ENCODE measurements at places on chromosomes 5 and 9.

- DNase-seq, result no peak
Measured at GRCh38 chr9:124120272-124120671, 108.7 kb downstream of the LHX2 start.

- DNase-seq, result no peak
Measured at GRCh38 chr9:21016701-21017491, 14.5 kb downstream of the HACD4 start.

- no peak for DNase-seq
Measured at GRCh38 chr9:3490957-3491356, 34.8 kb downstream of the RFX3 start.

- no peak for DNase-seq
Measured at GRCh38 chr9:33065157-33066076, 11.1 kb downstream of the SMU1 start.

- no peak for DNase-seq
Measured at GRCh38 chr5:138875552-138875875, 379 bp upstream of the LRRTM2 start.

DNA sequence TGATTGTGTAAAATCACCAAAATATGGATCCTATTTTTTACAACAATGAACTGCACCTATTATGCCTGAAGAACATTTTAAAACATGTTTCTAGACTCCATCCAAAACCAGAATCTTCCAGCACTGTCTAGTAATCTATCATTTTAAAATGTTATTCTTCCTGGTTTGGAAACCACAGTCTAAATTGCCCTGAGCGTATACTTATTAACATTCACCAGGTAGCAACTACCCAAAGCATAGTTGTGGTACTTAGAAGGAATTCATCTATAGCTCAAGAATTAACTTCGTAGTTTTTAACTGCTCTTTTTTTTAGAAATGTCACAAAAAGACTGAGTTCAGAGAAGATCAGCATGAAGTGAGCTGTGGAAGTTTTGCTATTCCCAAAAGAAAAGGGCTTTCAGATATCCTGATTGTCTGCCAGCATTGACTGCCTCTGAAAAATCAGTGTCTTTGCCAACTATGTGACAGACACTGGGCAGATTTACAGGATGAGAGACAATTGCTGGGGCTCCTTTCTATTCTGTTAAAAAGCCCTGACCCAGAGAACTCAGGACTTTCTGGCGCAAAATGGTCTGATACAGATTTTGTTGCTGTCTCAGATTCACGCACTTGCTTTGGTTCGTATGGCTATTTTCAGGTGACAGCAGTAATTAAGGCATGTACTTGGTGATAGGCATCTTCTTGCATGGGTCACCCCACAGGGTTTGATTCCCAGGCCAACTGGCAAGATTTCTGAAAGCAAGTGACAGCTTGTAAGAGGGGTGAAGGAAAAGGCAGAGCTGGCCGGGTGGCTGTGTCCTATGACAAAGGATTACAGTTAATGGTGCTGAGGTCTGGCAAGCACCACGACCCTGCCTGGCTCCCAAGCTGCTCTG, 152.5 kb upstream of the RAI14 start:
- no peak for DNase-seq

- no peak for DNase-seq
Measured at GRCh38 chr5:171714851-171715250, 70.8 kb upstream of the SMIM23 start.

GRCh38 chr5:78925129-78925876, 59.8 kb downstream of the ARSB start:
- no peak for DNase-seq

GRCh38 chr9:93869863-93870262, 85.3 kb downstream of the BARX1 start:
- DNase-seq, result no peak

GRCh38 chr5:83991566-83992224, 271.0 kb upstream of the HAPLN1 start:
- DNase-seq, result no peak

DNA sequence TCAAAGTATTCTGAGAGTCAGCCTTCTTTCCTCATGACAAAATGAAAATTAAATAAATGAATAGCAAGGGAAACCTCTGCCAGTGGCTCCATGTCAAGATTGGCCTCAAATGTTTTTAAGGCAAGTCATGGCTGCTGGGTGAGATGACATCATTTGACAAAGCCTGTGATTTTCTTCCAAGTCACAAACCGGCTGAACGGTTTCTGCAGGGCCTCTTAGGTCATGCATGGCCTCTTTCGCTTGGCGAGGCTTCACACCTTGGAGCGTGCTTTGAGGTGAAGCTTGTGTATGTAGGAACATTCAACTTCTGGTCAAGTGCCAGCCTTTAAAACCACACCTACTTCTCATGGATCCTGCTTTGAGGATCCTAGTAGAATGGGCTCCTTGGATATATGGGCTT, 161.0 kb upstream of the ZNF618 start:
- no peak for DNase-seq

DNA sequence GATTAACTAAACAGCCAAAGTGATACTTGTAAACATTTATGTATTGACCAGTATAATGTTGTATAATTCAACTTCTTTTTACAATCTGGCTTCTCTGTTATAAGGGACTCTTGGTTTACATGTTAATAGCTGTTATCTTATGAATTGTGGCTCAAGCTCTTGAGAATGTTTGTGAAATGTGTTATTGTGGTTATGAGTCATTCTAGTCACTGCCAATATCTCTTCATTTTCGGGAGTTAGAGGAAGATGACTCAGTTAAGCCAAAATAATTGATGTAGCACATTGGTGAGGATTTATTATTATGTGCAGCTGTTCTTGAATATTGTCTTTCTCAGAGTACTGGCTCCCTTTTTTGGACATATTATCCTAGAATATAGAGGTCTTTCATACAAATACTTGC, 655.2 kb upstream of the RIOK2 start:
- no peak for DNase-seq

DNA sequence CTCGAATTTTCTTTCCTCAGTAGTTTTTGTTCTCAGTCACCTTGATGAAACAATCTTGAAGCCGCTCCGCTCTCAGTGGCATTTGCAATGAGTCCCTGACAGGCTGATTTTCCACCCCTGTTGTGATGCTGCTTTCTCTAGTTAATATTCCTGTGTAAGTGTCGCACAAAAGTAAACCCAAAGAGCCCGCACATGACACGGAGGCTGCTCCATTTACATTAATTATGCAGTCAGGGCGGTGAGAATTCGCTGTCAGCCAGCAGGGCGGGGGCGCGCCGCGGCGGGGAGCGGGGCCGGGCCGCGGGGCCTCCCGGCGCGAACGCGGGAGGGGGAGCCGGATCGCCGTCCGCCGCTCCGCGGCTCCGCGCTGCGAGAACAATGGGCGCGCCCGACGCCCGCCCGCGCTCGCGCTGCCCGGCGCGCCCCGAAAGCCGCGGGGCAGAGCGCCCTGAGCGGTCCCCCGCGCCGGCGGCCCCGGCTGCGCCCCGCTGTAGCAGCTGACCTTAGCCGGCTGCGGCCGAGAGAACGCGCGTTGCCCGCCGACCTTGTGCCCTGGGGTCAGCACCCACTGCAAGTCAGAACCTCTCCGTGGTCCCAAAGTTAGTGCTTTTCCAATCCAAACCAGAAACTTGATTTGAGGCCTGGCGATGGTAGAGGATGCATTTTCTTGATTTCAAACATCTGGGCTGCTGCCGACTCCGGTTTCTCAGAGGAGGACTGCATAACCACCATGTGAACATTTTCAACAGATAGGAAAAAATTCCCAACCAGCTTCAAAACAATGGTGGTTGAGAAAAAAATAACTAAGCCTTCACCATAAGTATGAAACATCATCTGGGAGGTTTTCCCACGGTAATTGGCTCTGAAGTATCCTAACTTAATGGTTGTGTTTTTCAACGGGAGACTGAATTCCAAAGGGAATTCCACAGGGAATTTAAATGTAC, 142.6 kb downstream of the PBX3 start:
- DNase-seq, result no peak

DNA sequence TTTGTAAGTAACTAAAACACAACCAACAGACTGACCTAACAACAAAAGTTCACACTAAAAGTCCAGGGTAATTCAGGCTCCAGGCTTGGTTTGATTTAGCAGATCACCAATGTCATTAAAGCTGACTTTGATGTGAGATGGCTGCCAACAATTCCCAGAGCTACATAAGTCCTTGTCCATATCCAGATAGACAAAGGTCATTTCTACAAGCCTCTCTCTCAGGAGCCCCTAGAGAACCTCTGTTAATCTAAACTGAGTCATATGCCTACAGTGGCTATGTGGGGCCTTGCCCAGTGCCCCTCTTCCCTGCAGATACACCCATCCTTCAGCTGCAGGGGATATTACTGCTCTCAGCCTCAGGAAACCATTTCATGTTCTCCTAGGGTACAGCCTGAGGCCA, 18.2 kb upstream of the ANP32B start:
- DNase-seq, result no peak

- DNase-seq, result no peak
Measured at GRCh38 chr5:139376364-139376763, 6.7 kb downstream of the SLC23A1 start.

GRCh38 chr9:2215921-2216441, 200.8 kb downstream of the SMARCA2 start:
- no peak for DNase-seq
